ENCODE measurements at places on chromosomes 5 and 9. TPM values are rescaled to one million over a fixed set of nuclear protein-coding genes. Genes with fewer than 3 reads are reported as not detected.

CBY3 gene
- not detected for total RNA-seq

PCDHB12 gene
- 1.9 TPM for total RNA-seq

FANCG gene
- 11.8 TPM for total RNA-seq

CENPP gene
- total RNA-seq, result 6.3 TPM

TAF11L10 gene
- not detected for total RNA-seq

COL15A1 gene
- total RNA-seq, result 20.7 TPM

IL5 gene
- total RNA-seq, result not detected

CSF1R gene
- total RNA-seq, result 55.6 TPM

NMUR2 gene
- total RNA-seq, result not detected

OR13C3 gene
- total RNA-seq, result not detected

NIPAL4 gene
- total RNA-seq, result 0.84 TPM

TRPM3 gene
- 0.60 TPM for total RNA-seq

DMRT3 gene
- 0.47 TPM for total RNA-seq

C9orf50 gene
- not detected for total RNA-seq

WDR38 gene
- total RNA-seq, result not detected

RICTOR gene
- total RNA-seq, result 47.1 TPM
